ENCODE measurements at places on chromosomes 12 and 14.
A peak's percentile ranks its signal among the peaks of the same experiment; 100 is the strongest.

DNA sequence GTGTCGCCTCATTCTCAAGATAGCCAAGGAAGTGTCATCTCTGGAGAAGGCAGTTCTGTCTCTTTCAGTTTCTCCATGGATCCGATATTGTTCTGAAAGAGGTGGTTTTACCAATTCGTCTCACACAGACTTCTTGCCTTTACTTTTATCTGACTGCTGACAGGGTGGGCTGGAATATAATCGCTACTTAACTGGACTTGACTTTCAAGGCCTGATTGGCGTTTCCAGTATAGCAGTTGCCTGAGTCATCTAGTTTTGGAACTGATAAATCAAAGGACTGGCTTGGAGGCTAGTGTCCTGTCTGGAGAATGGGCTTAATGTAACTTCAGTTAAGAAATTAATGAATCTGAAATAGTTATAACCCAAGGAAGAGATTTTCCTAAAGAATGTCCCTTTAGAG, 21.6 kb downstream of the PRKCH start:
- no peak for DNase-seq

GRCh38 chr12:125824276-125824675, 759.0 kb downstream of the AACS start:
- DNase-seq = no peak

DNA sequence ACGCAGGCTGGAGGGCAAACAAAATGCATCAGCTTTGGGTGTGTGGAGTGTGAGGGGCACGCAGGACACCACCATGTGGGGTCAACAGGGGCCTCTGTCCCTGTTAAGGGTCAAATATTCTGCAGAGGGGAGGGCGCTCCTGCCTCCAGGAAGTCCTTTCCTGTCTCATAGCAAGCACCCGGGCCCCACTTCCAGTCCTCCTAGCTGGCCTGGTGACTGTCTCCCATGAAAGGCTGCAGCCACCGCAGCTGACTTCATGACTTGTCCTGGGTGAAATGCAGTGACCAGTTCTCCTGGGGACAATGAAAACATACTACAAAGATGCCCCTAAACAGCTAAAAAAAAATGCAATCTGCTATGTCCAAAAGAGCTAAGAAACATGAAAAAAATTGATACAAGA, 53.6 kb downstream of the LGMN start:
- no peak for DNase-seq

GRCh38 chr12:108779998-108780688, 48.8 kb upstream of the CORO1C start:
- DNase-seq = no peak

- DNase-seq = no peak
Measured at GRCh38 chr14:102315121-102315520, 4.4 kb upstream of the ZNF839 start.

DNA sequence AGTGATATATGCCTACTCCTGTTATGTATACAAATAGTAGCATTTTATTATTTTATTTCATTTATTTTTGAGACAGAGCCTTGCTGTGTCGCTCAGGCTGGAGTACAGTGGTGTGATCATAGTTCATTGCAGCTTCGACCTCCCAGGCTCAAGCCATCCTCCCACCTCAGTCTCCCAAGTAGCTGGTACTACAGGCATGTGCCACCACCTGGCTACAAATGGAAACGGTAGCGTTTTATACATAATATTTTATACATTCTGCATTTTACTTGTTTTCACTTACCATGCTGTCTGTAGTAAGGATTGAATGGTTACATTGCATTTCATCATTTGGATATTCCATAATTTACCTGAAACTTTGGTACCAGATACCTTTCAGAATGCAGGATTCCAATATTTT, 14.1 kb downstream of the C1R start:
- DNase-seq = no peak

- no peak for DNase-seq
Measured at GRCh38 chr12:31331242-31331641, 5.3 kb upstream of the SINHCAF start.

- no peak for DNase-seq
Measured at GRCh38 chr14:35898217-35898775, 72.2 kb downstream of the BRMS1L start.

DNA sequence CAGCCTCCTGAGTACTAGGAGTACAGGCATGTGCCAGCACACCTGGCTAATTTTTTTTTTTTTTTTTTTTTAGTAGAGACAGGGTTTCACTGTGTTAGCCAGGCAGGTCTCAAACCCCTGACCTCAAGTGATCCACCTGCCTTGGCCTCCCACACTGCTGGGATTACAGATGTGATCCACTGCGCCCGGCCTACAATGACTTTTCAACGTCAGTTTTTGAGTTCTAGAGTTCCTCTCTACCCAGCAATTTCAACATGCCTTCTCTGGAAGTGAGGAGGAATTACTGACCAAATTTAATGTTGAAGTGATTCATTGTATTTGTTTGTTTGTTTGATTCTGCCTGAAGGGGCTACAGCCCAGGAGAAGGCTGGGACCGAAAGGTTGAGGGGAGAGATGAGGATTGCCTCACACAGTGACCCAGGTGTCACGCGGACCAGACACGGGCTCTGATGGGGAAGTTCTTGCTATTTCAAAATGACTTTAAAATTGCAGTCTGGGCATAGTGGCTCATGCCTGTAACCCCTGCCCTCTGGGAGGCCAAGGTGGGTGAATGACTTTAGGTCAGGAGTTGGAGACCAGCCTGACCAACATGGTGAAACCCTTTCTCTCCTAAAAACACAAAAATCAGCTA, 8.6 kb upstream of the DENR start:
- DNase-seq = no peak

DNA sequence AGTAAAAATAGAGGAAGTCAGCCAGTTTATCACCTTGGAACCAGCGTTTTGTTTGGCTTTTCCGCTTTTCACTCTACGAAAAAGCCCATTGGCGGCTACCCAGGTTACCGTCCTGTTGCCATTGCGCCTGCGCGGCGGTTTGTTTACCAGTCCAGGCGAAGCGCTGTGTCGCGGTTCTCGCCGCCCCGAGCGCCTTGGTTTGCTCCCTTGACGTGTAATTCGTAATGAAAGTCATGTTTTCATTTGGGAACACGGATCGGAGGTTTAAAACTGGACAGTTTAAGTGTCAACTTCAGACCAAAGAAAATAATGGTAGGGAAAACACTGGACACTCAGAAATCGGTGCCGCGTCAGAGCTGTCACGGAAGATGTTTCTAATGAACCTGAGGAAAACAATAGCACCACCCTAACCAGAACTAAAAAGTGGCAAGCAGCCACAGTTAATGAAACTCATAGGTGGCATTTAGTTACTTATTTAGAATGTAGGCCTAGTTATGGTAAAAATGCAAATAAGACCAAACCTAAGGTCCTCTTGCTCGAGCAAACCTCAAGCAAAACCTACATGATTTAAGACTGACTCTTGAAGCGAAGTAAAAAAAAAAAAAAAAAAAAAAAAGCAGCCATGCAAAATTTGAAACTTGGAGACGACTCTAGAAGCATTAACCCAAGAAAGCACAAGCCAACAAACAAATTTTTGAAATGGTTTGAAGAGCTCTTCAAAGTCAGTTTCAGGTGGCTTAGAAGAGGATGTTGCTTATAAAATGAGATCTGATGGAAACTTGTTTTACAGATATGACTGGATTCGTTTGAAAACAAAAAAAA, 790 bp upstream of the GPR19 start:
- DNase-seq = peak; percentile 96

DNA sequence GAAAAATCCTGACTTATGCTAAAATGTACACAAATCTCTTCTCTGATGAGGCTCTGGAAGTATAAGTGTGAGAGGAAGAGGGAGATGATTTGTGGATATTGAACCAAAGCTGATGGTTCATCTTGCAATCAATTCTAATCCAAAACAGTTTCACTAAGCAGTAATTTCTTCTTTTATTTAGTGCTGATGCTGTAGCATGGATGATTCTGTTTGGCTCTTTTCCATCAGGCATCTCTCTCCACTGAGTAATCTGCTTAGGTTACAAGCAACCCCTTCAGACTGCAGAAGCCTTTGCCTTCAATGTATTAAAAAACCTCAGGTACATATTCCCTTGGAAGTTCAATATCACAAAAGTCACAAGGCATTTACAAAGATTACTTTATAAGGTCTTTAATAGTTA, 159.1 kb upstream of the CCDC198 start:
- DNase-seq = no peak

- DNase-seq = no peak
Measured at GRCh38 chr12:10807186-10807585, at the start of gene TAS2R8. TAS2R8 (minus strand) TSS chr12:10807286; CDS start chr12:10806980, 306 bp downstream.

GRCh38 chr14:74478996-74479635, 14.0 kb downstream of the NPC2 start:
- peak; percentile 87 for DNase-seq

DNA sequence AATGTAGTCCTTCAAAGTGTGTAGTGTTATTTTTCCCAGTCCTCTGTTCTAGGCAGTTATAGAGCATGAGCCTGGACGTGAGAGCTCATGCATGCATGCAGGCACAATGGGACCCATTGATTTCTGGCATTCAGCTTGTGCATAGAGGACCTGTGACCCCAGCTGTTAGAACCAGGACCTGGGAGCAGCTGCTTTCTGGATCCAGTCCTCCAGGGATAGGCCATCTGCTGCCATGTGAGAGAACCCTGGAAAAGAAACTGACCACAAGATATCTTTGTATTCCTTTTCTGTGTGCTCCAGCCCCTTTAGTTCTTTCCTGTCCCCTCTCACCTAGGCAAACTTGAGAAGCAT, 76.9 kb downstream of the SUSD6 start:
- no peak for DNase-seq

DNA sequence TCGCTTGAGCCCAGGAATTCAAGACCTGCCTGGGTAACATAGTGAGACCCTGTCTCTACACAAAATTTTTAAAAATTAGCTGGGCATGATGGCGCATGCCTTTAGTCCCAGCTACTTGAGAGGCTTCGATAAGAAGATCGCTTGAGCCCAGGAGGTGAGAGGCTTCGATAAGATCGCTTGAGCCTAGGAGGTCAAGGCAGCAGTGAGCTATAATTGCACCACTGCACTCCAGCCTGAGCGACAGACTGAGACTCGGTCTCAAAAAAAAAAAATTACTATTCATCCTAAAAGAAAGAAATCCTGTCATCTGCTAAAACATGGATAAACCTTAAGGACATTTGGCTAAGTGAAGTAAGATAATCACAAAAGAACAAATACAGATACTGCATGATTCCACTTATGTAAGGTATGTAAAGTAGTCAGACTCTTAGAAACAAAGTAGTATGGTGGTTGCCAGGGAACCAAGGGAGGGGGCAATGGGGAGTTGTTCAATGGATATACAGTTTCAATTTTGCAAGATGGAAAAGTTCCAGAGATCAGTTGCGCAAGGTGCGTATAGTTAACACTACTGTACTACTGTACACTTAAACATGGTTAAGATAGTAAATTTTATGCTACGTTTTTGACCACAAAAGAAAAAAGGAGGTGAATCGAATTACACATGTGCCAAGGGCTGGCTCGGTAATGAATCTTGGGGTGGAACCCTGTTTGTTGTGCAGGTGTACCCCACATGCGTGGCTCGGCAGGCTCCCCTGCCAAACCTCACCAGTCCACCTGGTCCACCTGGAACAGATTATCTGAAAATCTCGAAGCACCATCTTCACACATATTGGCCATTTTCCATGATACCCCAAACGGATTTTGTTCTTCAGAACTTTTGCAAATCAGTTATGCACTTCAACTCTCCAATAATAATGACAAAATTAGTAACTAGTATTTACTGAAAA, 18.3 kb upstream of the ATP2A2 start:
- no peak for DNase-seq

- DNase-seq = no peak
Measured at GRCh38 chr12:91106283-91106682, 5.0 kb downstream of the LUM start.

- no peak for DNase-seq
Measured at GRCh38 chr12:115620816-115621215, 656.7 kb downstream of the MED13L start.

- peak; percentile 77 for DNase-seq
Measured at GRCh38 chr14:69151458-69152180, 1.3 kb downstream of the DCAF5 start.

DNA sequence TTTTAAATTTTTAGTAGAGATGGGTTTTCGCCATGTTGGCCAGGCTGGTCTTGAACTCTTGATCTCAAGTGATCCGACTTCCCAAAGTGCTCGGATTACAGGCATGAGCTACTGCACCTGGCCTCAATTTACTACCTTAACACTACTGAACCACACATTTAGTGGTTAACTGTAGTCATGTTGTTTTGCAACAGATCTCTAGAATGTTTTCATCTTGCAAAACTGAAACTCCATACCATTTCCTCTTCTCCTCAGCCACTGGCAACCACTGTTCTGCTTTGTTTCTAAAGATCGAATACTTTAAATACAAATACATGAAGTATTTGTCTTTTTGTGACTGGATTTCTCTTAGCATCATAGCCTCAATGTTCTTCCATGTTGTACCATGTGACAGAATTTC, 15.4 kb upstream of the SMCO2 start:
- DNase-seq = no peak

All from brain (organoid and tissue), 16 donors.